ENCODE measurements at places on chromosomes 1 and 21.

DNA sequence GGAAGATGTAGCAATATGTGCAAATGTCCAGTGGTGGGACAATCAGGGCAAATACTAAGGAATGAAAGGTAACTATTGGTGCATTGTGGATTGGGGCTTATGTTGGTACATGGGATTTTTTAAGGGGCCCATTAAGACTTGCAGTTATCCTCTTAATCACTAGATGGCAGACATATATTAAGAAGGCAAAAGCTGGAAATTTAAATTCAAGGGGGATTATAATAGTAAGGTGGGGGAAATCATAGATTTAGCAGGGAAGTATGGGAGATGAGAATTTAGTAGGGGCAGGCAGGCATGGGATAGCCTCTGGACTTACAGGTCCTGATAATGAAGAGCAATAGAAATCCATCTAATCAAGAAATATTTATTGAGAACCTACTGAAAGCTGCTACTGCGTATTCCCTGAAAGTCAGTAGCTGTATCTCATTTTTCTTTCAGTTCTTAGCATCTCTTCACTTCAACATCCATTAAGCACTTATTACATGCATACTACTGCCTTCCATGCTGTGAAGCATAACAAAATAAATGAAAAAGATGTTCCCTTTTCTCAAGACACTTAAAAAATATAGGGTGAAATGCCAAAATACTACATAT, 251.8 kb downstream of the CRB1 start:
- DNase-seq = no peak

DNA sequence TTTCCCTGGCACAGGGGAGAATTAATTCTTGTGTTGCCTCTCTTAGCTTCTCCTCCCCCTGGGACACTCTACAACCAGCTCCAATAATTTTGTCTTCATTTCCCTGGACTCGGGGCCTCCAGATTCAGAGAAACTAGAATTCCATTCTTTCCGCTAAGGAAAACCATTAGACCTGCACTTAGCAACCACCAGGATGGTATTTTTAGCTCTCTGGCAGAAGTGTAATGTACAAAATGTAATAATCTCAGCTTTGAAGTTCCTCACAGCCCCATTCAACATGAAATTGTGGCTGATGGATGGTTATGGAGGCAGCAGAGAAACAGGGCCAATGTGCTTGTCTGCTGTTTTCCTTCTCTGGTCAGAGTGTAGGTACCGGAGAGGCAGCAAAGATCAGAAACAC, 113.8 kb downstream of the KCND3 start:
- DNase-seq = no peak

- DNase-seq = no peak
These were observed 34.9 kb upstream of the ARHGEF16 start for GRCh38 chr1:3419415-3420204.

DNA sequence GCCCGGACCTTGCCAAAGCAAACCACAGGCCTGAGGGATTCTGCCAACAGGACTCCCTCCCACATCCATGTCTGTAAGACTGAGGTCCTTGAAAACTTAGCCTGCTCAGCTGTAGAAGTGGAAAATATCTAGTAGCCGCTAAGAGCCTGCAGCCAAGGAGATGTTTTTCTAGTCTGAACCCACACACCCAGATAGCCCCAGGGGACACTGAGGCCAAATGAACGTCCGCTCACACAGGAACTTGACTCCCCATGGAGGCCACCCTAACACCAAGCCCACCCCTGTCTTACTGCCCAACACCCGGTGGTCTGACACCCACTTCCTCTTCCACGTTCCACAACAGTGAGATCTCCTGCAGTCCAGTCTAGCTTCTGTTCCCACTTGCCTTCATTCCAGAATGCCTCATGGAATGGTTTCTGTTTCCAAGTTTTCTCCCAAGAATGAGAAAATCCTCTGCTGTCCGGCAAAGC, 174.8 kb downstream of the PLPP3 start:
- no peak for DNase-seq

DNA sequence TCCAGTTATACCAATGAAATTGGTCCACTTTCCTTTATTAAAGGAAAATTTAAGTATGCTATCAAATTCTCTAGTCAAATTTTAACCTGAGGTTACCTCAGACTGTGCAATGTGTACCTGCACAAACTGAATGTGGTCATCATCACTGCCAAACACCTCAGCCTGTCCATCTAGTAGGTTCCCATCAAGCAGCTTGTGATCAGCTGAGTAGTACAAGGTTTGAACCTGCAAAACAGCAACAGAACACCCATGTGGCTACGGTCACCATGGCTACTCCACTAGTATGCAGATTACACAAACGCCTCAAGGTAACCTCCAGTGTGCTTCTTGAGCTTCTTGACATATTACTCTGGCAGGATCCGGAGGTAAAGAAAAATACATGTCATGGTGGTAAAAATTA, 11.6 kb downstream of the IVNS1ABP start:
- no peak for DNase-seq

- no peak for DNase-seq
These were observed 38.3 kb upstream of the DUSP10 start for GRCh38 chr1:221780175-221780574.

- DNase-seq = no peak
These were observed at the start of gene ACOT11 for GRCh38 chr1:54547601-54548388. Gene ACOT11 (plus strand): TSS chr1:54548228. CDS start chr1:54548310, 82 bp downstream.

GRCh38 chr1:44019466-44019948, 11.8 kb downstream of the SLC6A9 start:
- DNase-seq = no peak

DNA sequence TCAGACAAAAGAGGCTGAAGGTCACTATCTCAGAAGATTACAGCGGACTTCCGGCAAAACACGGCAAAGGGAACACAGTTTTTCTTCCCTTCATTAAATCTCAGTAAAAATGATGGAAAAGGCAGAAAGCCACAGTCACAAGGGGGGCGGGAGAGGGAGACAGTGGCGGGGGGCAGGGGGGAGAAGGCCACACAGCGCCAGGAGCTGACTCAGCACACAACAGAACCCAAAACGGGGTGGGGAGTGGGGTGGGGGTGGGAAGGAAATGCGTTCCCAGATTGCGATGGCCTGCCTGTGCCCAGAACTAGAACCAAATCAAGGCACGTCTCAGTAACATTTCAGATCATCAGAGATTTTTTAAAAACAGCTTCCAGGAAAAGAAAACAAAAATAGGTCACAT, 13.4 kb downstream of the CFAP74 start:
- no peak for DNase-seq

DNA sequence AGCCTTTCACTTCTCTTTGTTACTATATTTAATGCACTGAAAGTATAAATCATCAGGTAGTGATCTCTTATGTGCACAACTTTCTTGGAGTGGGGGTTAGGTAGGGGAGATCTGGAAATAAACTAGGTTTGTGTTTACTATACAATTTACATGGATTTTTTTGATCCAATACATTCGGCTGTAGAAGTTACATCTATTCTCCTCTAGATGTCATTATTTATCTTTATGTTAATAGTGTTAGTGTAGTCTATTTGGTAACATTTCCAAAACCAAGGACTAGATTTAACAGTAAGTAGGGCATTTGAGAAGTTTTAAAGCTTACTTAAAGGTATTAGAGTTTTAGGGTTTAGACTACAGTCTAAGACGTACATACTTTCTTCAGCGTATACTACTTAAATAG, 5.4 kb downstream of the VPS45 start:
- no peak for DNase-seq

- DNase-seq = no peak
These were observed 5.0 kb upstream of the DMAP1 start for GRCh38 chr1:44208226-44208625.

GRCh38 chr1:115112496-115113375, 23.4 kb upstream of the TSPAN2 start:
- peak; percentile 26 for DNase-seq

DNA sequence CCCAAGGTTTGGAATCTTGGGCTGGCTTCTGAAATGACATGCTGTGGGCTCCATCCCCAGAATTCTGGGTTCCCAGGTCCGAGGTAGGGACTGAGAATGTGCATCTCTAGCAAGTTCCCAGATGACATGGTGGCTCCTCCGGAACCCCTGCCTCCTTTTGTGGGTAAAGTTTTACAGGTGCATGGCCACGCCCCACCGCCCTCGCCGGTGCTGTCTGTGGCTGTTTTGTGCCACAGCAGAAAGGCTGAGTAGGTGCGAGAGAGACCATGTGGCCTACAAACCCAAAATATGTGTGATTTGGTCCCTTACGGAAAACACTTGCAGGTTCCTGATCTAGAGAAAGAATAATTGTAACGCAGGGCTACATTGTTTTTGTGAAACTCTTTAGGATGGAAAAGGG, 30.9 kb downstream of the SKI start:
- DNase-seq = peak; percentile 42

DNA sequence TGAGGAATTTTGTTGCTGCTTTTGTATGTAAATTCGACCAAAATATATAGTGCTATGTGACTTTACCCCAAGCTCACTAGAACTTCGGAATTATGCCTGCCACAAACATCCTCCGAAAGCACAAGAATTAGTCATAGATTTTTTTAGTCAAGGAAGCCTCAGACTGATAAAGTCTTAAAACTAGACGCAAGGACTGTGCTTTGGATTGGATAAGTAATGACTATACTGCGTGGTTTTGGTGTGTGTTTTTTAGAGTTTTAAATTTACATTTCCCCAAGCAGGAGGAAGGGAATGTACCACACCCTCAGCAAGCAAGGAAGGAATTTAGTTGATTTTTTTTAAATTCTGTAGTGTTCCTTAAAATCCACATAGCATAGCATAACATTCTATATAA, 10.3 kb downstream of the WLS start:
- no peak for DNase-seq

GRCh38 chr1:208149776-208150514, 94.2 kb downstream of the PLXNA2 start:
- no peak for DNase-seq

DNA sequence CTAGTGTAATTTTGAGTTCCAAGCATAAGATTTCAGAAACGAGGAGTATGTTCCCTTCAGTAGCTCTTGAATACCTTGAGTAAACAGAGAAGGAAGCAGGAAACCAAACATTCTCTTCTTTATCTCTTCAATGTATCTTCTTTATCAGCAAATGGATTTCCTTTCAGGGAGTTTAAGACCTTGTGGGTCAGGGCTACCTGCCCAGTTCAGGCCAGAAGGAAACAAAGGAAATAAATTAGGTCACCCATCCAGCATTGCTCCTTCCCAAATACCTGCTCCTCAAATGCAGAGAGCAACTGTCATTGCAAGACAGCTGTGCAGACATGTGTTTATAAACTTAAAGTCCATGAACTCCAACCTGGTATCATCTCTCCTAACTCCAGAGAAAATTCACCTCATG, 130.1 kb upstream of the SOD1 start:
- no peak for DNase-seq

DNA sequence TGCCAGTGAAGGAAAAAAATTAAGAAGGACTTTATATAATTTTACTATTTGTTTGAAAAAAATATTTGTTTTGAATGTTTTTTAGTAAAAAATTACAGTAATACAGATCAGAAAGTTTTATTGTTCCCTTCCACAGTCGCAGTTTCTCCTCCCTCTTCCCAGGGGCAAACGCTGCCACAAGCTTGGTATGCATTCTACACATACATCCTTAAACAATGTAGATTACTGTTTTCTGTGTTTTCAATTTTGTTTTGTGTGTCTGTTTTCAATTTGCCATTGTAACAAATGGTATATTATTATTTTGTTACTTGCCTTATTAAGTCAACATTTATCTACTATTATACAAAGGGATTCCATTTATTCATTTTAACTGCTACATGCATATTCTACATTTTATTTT, 257.1 kb downstream of the HMCN1 start:
- no peak for DNase-seq

DNA sequence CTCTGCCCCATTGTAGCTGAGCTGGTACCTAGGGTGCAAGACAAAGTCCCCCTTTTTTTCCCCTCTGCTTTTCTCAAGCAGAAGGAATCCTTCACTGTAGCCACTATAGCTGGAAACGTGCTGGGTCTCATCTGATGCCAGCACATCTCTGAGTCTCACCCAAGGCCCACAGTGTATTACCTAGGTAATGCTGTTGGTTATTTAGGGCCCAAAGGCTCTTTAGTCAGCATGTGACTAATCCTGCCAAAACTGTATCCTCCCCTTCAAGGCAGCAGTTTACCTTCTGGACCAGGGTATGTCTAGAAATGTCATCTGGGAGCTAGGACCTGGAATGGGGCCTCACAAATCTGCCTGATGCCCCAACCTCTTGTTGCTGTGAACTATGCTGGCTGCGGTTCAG, 423.4 kb downstream of the NUF2 start:
- DNase-seq = no peak

- DNase-seq = no peak
These were observed 64.6 kb upstream of the GPR153 start for GRCh38 chr1:6325482-6325881.

GRCh38 chr1:37323486-37324377, 150.6 kb upstream of the ZC3H12A start:
- DNase-seq = peak; percentile 1

DNA sequence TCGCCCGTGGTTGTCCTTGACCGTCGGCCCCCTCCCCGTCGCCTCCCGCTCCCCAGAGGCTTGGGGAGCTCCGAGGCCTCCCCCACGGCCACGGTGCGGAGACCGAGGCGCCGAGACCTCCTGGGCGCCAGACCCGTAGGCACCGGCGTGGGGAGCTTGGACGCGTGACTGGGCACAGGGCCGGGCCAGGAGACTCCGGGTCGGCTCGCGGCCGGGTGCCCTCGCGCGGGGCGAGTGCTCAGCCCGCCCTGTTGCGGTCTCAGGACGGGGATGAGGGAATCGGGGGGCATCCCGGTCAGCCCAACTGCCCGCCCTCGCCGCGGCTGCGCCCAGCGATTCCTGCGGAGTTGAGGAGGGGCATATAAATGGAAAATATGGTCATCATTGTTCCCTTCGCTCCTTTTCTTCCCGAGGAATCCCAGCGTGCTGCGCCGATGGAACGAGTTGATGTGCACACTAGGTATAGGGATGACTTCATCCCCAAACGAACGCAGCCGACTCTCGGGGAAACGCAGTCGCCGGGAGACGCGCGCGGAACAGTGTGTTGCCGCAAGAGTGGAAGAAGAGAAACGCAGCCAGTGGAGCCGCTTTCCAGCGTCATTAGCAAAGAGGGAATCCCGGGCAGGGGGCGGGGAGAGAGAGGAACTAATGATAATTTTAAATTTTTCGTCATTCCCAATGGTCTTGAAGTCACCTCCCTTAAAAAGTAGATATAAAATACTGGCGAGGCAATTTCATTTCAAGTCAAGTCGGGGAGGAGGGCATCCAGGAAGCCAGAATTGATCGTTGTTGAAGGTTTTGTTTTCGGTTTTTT, 747 bp upstream of the ENAH start:
- DNase-seq = peak; percentile 0

GRCh38 chr1:194644528-194644927, 1458.1 kb upstream of the B3GALT2 start:
- DNase-seq = no peak

GRCh38 chr1:66176012-66176715, 357.8 kb upstream of the SGIP1 start:
- no peak for DNase-seq

DNA sequence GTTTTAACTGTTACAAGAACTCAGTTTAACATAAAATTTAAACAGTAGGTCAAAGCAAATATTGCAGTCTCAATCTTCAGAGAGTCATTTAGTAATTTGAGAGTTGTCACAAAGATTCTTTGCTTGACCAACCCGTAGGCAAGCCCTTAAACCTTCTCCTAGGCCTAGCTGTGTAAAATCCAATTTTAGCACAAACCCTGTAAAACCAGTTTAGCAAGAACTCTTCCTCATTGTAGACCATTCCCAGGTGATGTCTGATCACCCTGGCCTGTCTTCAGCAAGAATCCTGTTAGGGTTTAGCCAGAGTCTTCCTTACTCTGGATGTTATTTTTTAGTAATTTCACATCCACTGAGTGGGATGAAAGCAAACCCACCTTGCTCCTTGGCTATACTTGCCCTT, 30.1 kb downstream of the LRIG2 start:
- no peak for DNase-seq
